ENCODE measurements at places on chromosomes 4 and X. TPM values are rescaled to one million over a fixed set of nuclear protein-coding genes. Genes with fewer than 3 reads are reported as not detected.

DNA sequence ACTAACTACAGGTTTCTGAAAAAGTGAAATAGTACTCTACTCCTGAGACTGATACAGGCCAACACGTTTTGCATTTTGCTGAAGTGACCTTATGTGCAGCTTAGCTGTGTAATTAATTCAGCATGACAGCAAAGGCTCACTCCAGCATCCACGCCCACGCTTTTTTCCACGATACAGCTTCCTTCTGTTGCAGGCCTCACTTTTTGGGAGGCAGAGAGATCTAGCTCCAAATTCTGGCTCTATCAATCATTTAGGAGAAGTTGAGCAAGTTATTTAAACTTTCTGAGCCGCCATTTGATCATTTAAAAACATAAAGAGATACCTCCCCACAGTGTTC is 160.3 kb downstream of the AFAP1 start:
- H3K4me1 ChIP-seq = no peaks in the 10 kb centered on the region
- no peaks in the 10 kb centered on the region for H3K27me3 ChIP-seq
- DNase-seq = no peak
- H3K4me3 ChIP-seq = no peak overlapping the region
- H3K36me3 ChIP-seq = peaks cover 14% of the 10 kb centered on the region

GRCh38 chr4:138290805-138291204 is 48.7 kb upstream of the SLC7A11 start:
- no peaks in the 10 kb centered on the region for H3K4me1 ChIP-seq
- H3K27ac ChIP-seq = no peak overlapping the region
- H3K36me3 ChIP-seq = no peaks in the 10 kb centered on the region
- DNase-seq = no peak
- no peaks in the 10 kb centered on the region for H3K27me3 ChIP-seq

ASB9 gene
- 10.8 TPM for total RNA-seq

SH3RF1 gene
- total RNA-seq = 70.1 TPM

All from Calu3 (cell line).